Adipocyte (in vitro differentiated cells): ENCODE measurements at places on chromosomes 7 and 10.

DNA sequence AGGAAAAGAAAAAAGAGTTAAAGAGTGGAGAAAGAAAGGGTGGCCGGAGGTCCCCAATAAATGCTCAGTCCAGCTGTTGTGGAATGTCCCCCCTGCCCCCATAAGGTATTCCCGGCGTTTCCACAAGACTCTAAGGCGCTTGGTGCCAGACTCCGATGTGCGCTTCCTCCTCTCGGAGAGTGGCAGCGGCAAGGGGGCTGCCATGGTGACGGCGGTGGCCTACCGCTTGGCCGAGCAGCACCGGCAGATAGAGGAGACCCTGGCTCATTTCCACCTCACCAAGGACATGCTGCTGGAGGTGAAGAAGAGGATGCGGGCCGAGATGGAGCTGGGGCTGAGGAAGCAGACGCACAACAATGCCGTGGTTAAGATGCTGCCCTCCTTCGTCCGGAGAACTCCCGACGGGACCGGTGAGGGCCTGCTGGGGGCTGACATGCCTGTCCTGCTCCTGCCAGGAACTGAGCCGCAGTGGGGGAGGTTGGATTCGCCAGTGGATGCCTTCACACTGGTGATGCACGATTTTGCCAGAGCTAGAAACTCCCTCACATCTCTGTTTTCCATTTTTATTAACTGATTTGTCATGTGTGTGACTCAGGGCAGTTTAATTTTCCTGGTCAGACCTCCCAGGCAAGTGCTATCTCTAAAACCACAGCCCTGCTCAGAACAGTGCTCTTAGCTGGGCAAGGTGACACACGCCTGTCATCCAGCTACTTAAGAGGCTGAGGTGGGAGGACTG, 34.2 kb downstream of the TACR2 start:
- DNase-seq, result no peak

DNA sequence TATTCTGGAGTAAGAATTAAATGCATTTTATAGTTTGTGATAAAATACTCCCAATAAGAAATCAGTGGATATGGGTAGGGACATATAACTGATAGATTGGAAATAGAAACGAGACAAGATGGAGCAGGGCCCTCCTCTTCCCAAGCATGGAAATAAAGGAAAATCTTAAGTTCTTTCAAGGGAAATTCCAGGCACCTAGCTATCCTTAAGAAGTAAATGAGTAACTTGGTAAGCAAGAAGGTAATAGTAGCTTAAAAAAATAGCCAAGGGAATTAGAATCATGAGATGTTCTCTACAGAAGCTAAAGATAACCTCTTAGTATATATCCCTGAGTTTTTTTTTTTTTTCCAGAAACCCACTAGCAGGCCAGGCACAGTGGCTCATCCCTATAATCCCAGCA, 105.5 kb upstream of the FAM3C start:
- no peak for DNase-seq

- DNase-seq, result peak; percentile 11
These were observed 70.1 kb upstream of the HECW1 start for GRCh38 chr7:43042302-43042701.

DNA sequence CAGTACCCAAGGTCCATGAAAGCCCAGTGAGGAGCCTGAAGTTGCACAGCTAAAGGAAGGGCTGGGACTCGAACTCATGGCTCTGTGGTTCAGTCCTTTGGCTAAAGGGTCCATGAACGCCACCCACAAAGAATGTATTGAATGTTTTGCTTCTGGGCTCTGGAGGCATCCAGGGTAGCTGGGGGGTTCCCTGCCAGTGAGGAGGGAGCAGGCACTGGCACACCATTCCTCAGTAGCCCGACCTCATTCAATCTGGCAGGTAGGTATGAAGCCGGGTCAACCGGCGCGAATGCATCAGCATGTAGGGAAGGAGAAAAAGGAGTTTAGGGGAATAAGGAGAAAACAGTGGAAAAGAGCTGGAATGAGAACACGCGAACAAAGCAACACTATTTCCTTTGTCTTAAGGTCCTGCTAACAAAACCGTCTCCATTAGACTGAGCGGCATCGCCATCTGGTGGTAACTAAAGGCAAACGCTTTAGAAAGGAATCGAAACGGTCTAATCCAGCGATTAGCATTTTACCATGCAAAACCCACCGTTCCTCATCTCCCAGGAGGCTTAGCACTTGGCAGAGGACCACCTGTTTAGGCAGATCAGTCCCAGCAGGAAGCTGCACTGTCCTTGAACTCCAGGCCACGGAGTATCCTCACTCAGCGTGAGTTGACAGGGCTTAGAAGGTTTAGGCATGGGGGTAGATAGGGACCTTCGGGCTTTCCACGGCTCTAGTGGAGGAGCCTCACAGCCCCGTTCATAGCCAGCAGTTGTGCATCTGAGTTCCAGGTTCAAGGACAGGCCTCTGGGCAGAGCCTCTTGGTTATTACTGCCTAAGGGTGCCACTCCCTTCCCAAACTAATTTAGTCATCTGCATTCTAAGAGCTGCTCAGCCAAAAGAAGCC, 122.8 kb downstream of the UBE2H start:
- DNase-seq, result peak; percentile 90

GRCh38 chr10:55668326-55668922, 692.6 kb downstream of the ZWINT start:
- no peak for DNase-seq

- peak; percentile 70 for DNase-seq
These were observed 507 bp downstream of the SAR1A start for GRCh38 chr10:70169649-70170364.

DNA sequence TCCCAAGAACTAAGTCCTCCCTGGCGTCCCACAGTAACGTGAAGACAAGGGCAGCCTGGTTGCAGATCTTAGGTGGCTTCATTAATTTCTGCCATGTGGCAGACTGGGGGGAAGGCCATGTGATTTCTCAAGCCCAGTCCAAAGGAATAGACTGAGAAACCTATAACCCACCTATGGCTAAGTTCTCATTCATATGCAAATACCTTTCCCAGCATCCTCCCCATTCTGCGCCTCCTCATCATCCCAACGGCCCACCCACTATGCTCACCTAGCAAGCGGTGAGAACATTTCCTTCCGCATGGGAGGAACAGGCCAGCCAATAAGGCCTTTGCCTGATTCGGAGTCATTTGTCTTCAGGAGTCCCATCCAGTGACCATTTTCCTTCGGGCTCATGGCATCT, 8.2 kb upstream of the CLEC2L start:
- no peak for DNase-seq

DNA sequence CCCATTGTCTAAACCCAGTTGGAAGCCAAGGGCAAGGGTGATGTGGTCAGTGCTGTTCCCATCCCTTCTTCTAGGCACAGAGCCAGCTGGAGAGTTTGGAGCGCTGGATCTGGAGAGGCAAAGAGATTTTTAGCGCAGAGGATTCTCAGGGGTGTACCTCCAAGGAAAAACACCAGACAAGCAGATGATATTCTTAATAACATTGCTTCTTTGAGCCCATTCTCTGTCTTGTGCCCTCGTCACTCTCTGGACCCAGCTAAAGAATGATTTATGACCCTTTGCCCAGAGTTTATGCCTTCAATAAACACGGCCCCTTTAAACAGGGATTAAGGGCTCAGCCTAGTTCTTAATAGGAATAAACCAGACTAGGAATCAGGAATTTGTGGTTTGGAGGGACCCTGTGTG, 4.7 kb upstream of the HIP1 start:
- no peak for DNase-seq

DNA sequence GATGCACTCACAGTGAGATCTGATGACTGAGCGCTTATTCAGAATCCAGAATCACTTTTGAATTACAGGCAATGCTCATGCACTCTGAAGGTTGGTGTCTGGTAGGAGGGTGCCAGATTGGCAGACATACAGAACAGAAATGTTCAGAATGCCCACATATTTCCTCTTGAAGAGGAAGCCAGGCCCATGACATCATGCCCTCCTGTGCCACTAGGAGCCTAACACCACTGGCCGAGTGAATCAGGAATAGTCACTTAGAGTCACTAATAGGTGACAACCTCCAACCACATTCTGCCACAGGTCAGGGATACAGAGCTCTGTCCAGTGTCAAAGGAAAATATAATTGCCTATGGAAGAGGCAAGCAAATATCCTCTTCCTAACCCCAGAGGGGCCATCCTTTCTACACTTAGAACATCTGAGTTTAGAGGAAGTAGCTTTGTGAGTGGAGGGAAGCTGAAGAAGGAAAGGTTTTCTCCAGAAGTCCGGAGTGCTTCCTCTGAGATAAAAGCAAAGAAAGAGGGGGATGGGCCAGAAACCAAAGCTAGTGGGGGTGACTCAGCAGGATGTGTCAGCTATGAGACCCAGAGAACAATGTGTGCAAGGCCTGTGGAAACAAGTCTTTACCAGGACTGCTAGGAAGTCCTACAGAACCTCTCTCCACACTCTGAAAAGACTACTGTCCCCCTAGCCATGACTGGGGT, 838.8 kb downstream of the GRID1 start:
- DNase-seq, result no peak

GRCh38 chr10:16986406-16987205, 143.0 kb downstream of the CUBN start:
- DNase-seq, result peak; percentile 79

DNA sequence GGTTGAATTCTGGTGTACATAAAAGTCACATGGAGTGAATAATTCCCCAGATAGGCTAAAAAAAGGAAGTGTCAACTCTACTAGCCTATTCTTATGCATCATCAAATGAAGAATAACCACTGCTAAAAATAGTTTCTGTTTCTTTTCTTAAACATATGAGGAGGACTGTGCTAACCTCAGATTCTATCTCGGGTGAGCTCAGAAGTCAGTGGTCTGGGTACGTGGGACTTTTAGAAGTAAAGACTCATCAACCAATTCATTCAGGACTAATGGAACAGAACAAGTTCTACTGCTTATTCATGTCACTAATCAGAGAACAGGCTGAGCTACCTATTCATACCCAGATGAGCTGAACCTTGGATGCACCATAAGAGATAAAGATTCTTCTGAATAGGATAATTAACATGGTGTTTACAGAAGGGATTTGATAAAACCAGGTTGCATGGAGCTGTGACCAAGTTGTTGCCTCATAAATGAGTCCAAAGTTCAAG, 9.5 kb upstream of the ASAH2 start:
- DNase-seq, result no peak

GRCh38 chr7:137313201-137313600, 30.3 kb downstream of the PTN start:
- no peak for DNase-seq

DNA sequence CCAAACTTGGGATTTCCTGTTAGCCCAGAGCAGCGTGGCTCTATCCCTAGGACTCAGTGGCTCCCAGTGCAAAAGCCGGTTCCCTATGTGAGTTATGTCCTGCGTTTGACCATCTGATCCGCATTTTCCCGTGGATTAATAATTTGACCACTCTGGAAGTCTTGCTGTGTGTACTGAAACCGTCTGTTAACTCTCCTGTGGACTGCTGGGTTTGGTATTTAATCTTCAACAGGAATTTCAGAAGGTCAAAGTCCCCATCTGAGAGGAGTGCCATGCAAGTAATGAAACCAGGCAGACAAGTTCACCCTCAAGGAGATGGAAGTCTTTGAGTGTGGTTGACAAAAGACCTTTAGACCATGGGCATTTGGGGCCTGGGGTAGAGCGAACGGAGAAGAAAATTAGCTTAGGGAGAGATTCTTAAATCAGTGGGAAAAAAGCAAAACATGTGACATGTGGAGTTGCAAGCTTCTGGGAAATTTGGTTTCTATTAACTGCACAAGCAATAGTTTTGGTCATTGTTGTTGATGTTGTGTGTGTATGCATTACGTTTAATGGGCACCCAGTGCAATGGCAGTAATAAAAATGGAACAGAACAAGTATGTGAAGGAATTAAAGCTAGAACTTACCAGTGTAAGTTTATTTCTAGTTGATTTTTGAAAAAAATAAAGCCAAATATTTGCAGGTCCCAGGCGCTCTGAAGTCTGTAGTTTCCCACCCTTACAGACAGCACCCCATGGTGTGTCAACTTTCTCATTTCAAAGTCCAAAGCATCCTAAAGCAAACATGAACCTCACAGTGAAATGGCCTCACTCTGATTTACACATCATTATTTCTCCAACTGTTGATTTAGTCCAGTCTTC, 38.2 kb downstream of the LYZL1 start:
- no peak for DNase-seq

DNA sequence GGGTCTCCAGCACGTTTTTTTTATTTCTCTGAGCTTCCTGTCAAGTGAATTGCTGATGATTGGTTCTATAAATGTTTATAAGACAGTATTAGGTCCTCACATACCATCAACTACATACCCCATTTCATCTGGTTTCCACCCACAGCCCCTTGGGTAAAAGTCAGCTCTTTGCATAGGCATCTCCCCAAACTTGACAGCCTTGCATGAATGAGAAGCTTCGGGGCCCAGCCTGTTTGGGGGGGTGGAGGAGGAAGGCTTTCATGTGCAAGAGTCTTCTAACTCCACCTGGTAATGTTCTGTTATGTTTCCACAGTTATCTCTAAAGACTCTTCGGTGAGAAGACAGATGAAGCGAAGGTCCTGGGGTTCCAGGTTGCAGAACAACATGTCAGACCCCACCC, 75.4 kb downstream of the SCRN1 start:
- DNase-seq, result no peak

GRCh38 chr10:114713525-114714090, 55.5 kb upstream of the ABLIM1 start:
- DNase-seq, result no peak

GRCh38 chr7:81672872-81673271, 97.0 kb downstream of the HGF start:
- DNase-seq, result no peak

DNA sequence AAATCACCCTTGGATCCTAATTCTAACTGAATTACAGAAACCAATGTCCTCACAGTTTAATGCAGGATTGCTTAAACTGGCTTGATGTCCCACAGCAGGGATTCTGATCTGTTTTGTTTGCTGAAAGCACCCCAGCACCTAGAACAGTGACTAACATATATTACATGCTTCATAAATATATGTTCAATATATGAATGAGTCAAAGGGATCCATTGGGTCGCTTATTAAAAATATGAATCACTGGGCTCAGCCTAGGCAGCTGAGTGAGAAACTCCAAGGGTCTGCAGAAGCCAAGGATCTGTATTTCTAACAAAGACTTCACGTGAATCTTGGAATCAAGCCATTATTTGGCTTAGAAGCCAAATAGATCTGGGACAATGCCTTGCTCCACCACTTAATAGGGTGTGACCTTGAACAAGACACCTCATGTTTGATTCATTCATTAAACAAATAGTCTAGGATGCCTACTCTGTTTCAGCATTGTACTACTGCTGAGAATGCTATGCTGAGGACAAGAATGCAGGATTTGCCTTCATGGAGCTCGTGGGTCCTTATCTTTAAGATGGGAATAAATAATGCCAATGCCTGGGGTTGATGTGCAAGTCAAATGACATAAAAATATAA, 103.4 kb upstream of the DLX6 start:
- DNase-seq, result no peak

- DNase-seq, result no peak
These were observed 14.5 kb upstream of the ZNF273 start for GRCh38 chr7:64888561-64888900.

GRCh38 chr7:105773030-105773460, 103.4 kb downstream of the ATXN7L1 start:
- DNase-seq, result no peak

GRCh38 chr10:75525646-75526045, 94.2 kb downstream of the LRMDA start:
- no peak for DNase-seq

GRCh38 chr7:8363407-8364015, 69.9 kb upstream of the NXPH1 start:
- no peak for DNase-seq
